ENCODE measurements at places on chromosomes 3 and 15.
A peak's percentile ranks its signal among the peaks of the same experiment; 100 is the strongest.

DNA sequence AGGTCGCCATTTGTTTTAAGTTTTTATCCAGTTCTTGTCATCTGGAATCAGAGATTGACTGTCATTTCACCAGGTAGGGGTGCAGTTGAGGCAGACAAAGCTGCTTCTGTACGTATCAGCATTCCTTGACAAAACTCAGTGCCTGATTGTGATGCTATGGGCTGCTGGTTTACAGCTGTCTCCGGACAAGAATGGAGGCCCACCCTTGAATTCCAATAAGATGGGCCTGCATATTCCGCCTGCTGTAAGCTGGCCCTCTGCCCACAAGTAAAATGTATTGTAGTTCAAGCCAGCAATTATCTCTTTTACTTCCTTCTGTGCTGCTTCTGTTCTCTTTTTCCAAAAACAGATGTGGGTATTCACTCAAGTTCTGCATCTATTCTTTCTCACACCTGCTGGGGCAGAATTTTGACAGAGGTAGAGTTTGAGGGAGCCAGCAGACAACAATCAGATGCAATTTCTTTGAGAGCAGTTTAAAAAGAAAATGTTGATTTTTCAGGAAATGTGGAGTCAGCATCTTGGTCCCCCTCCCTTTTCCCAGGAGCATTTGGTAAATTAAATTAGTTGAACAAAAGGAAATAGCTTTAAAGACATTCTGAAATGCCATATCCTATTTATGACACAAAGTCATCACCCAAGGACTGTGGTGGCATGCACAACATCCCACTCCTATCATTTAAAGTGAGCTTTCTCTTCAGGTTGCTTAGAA lies 53.5 kb downstream of the IQCH start:
- no peak for DNase-seq

- DNase-seq, result no peak
Measured at GRCh38 chr3:129371041-129371826, 57.2 kb downstream of the EFCAB12 start.

DNA sequence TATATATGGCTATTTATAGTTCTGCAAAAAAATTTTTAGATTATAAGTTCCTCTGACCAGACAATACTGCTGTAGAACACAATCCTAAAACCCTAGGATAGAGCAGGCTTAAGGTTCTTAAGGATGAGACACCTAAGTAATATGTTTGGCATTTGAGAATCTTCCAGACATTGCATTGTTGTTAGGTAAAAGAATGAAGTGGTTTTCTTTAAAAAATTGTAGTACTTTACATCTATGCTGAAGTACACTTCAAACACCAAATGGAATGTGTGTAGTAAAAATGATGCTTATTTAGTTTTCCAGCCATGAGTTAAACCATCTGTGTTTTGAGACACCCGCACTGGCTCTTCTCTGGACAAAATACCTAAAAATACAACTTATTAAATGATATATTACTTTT lies 857.7 kb downstream of the OTOL1 start:
- DNase-seq, result no peak

DNA sequence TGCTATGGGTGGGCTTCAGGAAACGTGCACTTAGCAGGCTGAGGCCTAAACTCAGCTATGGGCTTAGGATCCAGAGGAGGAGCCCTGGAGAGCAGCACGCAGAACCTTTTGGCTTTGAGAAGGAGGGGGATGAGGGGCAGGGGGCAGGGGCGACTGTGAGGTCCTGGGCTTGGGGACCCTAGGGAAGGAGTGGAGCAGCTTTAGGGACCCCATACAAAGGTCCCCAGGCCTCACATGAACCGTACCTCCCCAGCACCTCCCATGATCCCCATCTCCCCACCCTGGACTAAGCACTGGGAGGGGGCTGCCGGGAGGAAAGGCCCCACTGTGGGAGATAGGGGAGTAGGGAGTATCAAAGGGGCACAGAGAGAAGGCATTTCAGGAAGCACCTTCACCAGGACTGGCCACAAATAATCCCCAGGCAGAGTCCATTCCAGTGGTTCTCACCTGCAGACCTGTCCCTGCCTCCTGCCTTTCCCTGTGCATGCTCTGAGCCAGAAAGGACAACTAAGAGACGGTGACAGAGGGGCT lies 62.0 kb upstream of the KLF13 start:
- no peak for DNase-seq

DNA sequence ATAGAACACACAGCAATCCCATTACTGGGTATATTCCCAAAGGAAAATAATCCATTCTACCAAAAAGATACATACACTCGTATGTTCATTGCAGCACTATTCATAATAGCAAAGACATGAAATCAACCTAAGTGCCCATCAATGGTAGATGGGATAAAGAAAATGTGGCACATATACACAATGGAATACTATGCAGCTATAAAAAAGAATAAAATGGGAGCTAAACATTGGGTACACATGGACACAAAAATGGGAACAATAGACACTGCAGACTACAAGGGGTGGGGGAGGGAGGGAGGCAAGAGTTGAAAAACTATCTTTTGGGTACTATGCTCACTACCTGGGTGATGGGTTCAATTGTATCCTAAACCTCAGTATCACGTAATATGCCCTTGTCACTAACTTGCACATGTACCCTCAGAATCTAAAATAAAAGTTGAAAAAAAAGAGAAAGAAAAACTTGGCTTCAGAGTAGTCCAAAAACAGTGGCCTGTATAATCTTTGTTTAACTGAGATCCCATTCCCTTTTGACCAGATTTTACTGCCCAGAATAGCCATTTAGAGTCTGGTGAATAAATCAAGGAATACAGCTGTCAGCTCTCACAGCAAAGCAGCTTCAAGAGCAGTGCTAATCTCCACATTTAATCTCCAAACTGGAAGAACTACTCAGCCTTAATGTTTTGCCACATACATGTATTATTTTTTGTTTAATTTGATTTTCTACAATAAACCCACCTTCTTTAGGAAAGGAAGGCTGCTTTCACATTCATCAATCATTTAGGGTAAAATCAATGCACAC lies 54.5 kb upstream of the XRN1 start:
- no peak for DNase-seq

GRCh38 chr3:150359381-150359780 lies 48.7 kb upstream of the TSC22D2 start:
- no peak for DNase-seq

GRCh38 chr3:129461022-129461421 lies 21.0 kb downstream of the IFT122 start:
- DNase-seq, result no peak

DNA sequence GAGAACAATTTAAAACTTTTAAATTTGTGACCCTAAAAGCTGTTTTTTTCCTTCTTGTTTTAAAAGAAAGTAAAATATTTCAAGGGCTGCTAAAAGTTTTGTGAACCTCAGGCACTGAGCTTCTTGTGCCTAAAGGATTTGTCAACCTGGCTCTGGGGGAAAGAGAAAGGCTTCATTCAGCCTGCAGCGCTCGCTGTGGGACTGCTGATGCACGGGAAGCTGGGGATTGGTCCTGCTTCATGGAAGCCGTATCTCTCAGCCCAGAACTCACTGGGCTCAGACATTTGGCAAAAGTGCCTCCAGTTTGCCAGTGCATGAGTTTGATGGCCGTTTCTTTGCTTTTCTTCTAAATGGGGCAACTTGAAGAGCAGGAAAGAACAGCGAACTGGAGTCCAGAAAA lies 30.8 kb downstream of the TPRG1 start:
- DNase-seq, result no peak

DNA sequence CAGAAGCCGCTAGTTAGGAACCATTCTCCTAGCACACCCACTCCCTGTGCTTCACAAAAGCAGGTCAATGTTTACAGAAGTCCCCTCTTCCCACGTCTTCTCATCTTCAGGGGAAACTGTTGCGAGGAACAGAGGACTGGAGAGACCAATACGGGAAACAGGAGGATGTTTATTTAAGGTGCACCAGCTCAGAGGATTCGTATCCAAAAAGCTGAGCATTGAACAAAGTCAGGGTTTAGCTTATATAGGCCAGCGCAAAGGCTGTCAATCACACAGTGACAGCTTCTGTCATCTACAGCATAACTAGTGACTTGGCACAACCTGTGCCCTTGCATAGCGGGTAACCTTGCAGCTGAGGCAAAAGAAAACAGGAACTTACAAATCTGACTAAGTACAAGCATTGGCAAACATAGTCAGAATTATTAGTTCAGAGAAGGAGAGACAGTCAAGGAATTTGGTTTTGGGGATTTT lies 61.3 kb downstream of the ZDHHC19 start:
- DNase-seq, result no peak

DNA sequence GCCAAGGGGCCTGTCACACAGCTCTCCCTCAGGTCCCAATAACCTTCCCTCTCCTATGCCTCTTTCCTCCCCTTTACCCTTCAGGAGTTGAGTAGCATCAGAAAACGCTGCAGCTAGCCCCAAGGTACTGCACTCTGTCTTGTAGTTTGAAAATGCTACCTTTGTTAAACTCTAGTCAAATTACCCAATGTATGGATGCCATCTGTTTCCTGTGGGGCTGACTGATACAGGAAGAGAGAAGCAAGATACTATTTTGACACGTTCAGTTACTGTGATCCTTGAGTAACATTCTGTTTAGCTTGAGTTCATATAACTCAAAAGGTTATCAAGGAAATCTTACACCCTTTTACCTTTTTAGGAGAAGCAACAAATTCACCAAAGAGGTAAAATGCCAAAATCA lies 493.1 kb downstream of the FHIT start:
- no peak for DNase-seq

GRCh38 chr3:47404955-47405790 lies 24.4 kb downstream of the PTPN23 start:
- no peak for DNase-seq

- DNase-seq, result no peak
Measured at GRCh38 chr15:70453238-70453637, 310.1 kb downstream of the UACA start.

DNA sequence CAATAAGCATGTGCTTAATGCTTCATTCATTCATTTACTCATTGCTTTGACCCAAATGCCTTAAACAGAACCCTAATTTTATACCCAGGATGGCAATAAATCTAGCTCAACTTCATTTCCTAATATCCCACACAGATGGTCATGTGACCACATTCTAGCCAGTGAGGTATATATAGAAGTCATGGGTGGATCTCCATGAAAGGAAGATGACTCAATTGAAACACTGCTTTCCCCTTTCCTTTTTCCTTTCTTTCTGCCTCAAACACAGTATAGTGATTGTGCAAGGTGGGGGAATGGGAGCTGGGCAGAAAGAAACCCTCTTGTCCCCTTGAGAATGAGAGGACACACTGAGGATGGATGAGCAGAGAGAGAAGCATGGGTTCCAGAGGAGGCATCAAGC lies 183.5 kb upstream of the PRICKLE2 start:
- DNase-seq, result no peak

GRCh38 chr3:119342176-119342575 lies 48.0 kb downstream of the ARHGAP31 start:
- DNase-seq, result no peak

DNA sequence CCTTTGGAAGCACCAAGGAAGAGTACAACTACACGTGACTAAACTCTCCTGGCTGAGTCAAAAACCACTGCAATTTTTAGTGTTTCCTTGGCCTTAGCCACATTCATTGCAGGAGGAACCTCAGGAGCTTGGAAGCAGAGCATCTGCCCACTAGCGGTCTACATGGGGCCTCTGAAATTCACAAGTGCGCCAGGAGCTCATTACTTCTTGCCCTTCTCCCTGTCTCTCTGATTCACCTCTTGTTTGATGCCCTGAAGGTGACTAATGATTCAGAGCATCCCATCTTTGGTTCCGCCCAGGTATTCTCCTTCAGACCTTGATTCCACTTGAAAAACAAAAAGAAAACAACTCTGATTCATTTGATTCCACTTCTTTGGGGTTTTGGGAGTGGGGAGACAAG lies 201.1 kb upstream of the LPP start:
- no peak for DNase-seq

GRCh38 chr3:129503471-129504291 lies 24.8 kb upstream of the RHO start:
- peak; percentile 66 for DNase-seq

- DNase-seq, result no peak
Measured at GRCh38 chr15:32922541-32922940, 204.7 kb downstream of the GREM1 start.

DNA sequence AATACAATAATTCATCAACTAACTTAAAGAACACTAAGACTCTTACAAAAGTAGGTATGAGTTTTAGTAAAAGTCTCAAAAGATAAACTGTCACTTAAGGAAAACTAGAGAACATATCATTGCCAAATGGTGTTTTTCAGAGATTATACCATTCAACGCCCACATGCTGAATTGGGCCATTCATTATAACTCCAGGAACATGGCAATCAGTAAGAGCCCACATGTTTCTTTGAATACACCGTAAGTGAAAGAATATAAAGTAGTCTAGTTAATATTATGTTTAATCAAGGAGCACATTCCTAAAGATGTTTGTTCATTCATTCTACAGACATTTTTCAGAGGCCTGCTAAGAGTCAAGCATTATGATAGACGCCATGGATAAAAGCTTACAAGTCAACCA lies 22.9 kb downstream of the B3GNT5 start:
- DNase-seq, result no peak

Data from DMS79 (cell line).